ENCODE measurements at places on chromosomes 11 and 22. TPM values are rescaled to one million over a fixed set of nuclear protein-coding genes. Genes with fewer than 3 reads are reported as not detected.

SPCS2 gene
- polyA plus RNA-seq = 116 TPM

DNA sequence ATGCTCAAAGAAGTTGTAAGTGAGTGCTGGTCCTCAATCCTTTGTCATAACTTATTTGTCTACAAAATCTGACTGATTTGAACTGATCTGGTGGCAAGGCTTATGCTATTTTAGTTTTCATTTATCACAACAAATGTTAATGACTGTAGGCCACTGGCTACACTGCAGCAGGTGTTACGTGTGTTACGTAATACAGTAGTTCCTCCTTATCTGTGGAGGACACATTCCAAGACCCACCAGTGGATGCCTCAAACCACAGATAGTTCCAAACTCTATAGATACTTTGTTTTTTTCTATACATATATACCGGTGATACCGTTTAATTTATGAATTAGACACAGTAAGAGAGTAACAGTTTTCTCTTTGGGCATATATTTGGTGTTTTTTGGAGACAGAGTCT lies 7.0 kb downstream of the MADD start:
- no peak for DNase-seq

MMP11 gene
- 12.8 TPM for polyA plus RNA-seq

DNA sequence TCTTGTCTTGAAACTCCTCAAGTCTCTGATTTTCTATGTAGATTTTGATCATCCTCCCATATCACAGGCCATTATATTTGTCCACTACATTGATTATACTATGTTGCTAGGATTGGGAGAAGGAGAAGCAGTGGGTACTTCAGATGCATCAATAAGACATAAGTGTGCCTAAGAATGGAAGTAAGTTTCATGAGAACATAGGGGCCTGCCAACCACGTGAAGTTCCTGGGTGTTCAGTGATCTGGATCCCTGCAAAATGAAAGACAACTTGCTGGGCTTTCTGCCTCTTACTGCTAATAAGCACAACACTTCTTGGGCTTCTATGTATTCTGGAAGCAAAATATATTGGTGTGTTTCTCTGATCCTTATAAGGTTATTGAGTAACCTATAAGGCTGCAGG lies 17.8 kb downstream of the SERPINH1 start:
- DNase-seq = no peak

DNA sequence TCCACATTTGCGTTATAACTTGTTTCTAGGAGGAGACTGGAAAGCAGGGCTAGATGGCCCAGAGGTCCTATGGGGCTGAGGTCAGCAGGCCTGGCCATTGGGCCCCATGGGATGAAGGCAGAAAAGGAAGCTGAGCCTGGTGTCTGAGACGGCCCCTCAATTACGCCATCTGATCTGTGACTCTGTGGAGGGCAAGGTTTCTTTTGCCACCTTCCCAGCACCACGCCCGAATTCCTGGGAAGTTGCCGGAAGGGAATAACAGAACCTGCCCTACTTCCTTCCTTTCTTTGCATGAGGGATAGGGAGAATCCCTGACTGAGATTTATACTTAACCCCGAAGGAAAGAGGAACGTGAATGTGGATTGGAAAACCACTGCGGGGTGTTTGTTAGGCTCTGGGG lies 118.1 kb downstream of the MPPED1 start:
- DNase-seq = no peak

DNA sequence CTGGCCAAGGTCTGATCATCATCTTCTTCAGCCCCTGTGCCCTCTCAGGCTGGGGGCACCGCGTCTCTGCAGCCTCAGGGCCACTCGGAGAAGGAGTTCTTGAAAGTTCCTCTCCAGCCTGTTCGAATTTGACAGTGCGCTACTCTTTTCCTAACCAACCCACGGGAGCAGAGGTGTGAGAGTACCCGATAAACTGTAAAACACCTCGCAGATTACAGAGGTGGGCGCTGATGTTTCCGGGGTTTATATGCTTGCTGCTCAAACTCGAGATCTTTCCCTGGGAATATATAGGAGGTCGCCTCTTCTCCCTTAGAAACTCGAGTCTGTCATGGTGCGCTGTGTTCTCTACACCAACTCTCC lies 515 bp downstream of the CTR9 start:
- no peak for DNase-seq

GRCh38 chr22:23057331-23057730 lies 13.0 kb upstream of the GNAZ start:
- DNase-seq = no peak

DNA sequence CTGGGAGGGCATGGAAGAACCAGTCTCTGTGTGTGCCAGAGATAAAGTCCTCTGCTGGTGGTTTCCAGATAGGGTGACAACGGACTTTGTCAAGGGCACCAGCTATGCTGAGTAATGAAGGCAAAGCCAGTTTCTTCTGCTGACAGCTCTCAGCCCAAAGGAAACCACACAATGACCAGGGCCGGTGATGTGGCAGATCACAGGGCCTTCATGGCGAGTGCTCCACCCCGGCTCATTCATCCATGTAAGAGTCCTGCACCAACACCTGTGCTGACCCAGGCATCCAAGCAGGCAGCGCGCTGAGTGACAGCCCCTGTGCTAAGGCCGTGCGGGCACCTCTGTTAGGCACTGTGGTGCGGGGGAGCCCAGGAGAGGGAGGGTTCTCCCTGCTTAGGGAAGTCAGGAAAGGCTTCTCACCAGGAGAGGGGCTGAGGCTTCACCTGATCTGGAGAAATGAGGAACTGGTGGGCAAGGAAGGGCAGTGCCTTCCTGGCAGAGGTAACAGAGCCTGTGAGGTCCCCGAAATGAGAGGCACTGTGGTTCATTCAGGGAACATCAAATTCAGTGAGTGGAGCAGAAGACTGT lies 33.8 kb downstream of the TP53I11 start:
- DNase-seq = no peak

DNA sequence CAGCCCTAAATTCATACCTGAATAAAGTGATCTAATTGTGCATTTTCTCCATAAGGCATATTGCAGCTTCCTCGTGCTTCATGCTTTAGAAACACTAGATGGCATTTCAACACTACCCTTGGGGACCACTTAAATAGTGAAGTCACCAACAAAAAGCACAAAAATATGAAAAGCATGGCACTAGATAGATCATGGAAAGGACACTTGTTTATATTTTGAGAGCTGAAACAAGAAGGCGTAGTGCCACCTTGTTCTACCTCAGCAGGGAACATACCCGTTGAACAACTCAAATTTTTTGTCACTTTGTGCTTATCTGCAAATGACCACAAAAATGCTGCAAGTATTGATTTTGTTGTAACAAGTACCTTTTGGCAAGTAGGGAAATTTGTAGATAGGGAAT lies 8.6 kb downstream of the TBCEL start:
- DNase-seq = no peak

SMIM35 gene
- not detected for polyA plus RNA-seq

DNA sequence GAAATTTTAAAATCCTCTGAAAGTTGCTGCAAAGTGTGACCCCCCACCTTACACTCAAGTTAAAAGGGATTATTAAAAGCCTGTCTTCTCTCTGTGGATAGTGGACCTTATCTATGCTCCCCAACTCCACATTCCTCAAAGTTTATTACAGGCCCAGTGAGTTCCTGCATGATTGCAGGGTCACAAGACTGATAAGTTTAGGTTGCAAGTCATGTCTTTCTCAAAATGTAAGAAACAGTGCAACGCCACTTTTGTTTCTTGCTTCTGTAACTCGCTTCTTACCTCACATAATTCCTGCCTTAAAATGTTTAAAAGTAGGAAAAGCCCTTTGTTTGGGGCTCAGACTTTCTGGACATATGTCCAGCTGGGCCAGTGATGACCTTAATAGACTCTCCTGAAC lies 38.4 kb upstream of the GLYAT start:
- no peak for DNase-seq

- no peak for DNase-seq
Observed at GRCh38 chr11:76694664-76695063, 24.1 kb upstream of the LRRC32 start.

GRCh38 chr22:41215926-41216325 lies 10.8 kb downstream of the L3MBTL2 start:
- no peak for DNase-seq

DNA sequence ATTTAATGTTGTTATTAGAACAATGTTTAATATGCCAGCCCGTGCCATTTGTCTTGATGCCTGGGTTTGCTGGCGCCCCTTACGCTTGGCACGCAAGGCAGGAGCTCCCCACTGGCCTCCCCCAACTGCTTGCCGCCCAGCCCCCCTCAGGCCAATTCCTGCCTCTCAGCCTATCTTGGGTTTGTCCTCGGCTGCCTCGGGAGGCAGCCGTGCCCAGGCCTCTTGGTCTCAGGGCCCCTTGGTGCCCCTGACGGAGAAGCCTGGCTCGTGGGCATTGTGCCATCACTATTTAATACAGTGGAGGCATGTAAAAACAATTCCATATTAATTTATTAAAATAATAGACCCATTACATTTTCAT lies 119.8 kb downstream of the KCNQ1OT1 start:
- no peak for DNase-seq

- DNase-seq = no peak
Observed at GRCh38 chr11:73381589-73381988, 5.4 kb downstream of the RELT start.

SCN2B gene
- polyA plus RNA-seq = 6.6 TPM

DNA sequence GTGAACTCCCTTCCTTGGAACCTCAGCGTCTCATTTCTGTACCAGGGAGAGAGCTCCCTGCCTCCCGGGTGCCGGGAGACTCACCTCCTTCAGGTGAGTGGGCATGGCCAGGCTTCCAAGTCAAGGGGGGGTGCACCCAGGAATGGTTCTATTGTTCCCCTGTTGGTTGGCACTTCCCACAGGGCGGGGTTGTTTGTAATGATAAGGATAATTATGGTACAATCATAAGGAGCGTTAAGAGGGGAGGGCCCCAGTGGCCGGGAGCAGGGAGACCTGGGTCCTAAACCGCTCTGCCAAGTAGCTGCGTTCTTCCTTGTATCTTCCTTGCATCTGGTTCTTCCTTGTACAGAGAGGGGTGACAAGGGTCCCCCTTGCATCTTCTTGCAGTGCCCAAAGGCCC lies 79.1 kb downstream of the LRRC32 start:
- DNase-seq = no peak

Data from heart right ventricle (tissue), 16 donors.